ENCODE measurements at places on chromosomes 2 and 18. TPM values are rescaled to one million over a fixed set of nuclear protein-coding genes. Genes with fewer than 3 reads are reported as not detected.

- DNase-seq: no peak
Observed at GRCh38 chr2:74528600-74529356, 728 bp downstream of the AUP1 start.

DNA sequence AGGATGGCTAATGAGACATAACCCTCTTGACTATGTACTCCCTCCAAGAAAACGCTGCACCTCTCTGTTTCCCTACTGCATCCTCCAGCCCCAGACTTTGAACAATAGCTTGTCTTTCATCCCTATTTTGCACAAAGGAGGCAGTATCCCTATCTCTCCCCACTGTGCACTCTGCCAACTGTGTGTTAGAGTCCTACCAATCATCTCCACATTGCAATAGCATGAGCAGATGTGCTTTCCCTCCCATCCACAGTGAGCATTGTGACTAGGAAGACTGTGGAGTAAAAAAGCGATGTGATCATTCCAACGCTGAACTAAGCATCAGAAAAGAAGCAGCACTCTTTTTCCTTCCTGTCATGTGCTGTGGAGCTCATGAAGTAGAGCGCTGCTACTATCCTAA, 206.3 kb upstream of the GULP1 start:
- DNase-seq: no peak

- DNase-seq: no peak
Observed at GRCh38 chr2:27278010-27278409, 2.8 kb downstream of the DNAJC5G start.

- no peak for DNase-seq
Observed at GRCh38 chr18:60040971-60041370, 141.2 kb downstream of the PMAIP1 start.

GRCh38 chr2:60498127-60498815, 55.2 kb downstream of the BCL11A start:
- DNase-seq: no peak

- no peak for DNase-seq
Observed at GRCh38 chr2:69122271-69122670, 109.3 kb downstream of the ANTXR1 start.

DNA sequence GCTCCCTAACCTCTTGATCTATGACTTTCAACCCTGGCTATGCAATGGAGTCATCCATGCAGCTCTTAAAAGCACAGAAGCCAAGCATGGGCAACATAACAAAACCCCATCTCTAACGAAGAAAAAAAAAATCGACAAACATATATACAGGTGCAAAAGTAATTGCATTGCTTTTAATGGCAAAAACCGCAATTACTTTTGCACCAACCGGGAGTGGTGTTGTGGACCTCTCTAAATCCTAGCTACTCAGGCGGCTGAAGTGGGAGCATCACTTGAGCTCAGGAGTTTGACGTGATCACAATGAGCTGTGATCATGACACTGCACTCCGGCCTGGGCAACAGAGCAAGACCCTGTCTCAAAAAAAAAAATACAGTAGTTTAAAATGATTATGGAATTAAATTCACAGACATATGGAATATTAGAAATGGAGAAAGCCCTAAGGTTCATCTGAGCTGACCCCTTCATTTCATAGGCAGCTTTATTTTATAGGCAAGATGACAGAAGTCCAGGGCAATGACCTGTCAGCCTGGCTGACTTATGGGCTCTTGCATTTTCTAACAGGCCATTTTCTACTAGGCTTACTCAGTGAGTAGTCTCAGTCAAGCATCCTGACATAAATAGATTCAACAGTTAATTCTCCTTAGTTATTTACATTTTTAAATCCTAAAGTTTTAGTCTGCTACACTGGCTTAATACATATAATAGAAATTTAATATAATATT, 183.8 kb downstream of the ANKRD44 start:
- no peak for DNase-seq

DNA sequence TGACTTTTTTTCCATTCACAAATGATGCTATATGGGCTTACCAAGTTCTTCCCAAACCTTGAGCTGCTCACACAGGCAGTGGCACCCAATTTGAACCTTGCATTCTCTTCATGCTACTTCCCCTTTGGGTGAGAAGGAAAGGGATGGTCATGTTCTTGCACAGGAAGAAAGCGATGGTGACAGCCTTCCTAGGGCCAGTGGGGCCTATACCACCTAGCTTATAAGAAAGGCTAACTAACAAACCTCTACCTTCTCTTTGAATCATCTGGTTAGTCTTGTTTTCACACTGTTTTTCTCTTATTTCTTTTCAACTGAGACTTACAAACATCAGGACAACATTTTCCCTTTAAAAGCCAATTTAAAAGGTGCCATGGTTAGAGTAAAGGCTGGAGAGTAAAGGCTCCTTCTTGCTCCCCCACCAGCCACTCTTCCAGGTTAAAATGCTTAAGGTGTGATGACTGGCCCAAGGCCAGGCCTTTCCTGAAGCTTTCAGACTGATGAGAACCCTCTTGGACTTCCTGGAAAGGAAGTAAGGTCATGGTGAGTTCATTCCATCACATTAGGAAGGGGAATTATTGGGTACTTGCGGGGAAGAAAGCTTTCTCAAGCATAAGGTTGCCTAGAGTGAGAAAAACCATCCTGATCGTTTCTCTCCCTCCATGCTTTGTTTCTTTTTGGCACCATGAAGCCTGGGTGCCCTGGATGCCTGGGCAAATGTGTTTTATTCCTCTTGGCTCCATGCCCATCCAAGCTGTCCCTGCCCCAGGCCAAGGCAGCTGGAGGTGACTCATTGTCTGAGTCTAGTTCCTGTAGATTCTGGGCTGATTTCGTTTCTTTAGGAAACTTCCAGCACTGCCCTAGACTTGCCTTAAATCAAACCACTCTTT, 41.4 kb upstream of the ITGB6 start:
- no peak for DNase-seq

- DNase-seq: no peak
Observed at GRCh38 chr2:1678609-1679008, 65.7 kb downstream of the PXDN start.

- peak; percentile 35 for DNase-seq
Observed at GRCh38 chr2:120382541-120383144, 36.7 kb downstream of the INHBB start.

- DNase-seq: no peak
Observed at GRCh38 chr2:1927896-1928568, 183.7 kb upstream of the PXDN start.

GRCh38 chr18:10160251-10160650, 246.4 kb downstream of the VAPA start:
- no peak for DNase-seq

DNA sequence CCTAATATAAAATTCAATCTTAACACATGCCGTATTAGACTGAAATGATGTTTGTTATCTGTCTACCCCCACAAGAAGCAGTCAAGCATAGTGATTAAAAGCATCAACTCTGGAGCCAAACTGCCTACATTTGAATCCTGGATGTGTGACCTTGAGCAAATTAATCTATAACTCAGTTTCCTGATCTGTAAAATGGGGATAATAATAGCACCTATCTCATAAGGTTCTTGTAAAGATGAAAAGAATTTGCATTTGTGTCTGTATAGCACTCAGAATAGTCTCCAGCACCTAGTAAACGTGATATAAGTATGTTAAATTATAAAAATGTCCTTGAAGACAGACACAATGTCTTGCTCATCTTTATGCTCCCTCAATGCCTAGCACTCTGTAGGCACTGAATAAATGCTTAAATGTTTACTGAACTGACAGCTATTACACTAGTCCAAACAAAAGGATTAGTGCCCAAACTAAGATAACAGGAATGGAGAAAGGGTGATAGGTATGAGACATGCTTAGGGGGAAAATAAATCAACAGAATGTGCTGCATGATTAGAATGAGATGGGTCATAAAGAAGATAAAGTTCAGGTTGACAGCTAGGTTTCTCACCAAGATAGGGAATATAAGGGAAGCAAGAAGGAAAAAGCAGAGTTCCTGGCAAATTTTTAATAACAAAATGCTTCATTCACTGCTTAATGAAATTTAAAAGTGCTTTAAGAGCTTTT, 180.6 kb downstream of the ATAD2B start:
- no peak for DNase-seq

DNA sequence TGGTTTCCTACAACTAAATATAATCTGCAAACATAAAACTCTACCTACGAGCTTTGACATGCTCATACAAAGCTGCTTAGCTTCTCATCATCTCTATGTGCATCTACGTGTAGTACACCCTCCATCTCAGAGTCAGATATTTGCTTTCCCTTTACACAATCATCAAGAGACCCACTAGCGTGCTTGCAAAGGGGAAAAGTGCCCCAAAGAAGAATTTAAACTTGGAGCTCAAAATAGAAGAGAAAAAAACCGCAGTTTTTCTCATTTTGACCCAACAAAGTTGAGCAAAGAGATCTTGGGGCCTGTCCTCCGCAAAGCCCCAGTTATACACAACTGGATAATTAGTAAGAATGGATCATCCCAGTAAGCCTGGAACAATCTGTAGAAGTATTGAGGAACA, 104.1 kb downstream of the PAX3 start:
- no peak for DNase-seq

DNA sequence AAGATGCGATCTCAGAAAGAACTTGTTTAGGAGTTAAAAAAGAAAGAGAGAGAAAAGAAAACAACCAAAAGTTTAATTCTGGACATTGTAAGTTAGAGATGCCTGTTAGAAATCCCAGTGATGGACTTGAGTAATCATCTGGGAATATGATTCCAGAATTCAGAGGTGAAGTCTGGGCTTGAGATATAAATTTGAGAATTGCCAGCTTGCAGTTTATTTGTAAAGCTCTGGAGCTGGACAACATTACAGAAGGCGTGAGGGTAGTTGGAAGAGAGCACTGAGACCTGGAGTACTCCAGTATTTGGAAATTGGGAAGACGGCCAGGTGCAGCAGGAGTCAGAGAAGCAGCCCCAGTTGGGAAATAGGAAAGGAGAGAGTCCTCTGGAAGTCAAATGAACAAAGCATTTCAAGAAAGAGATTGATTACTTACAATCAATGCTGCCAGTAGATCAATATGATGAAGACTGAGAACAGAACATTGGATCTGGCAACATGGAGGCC, 128.8 kb upstream of the ARHGAP28 start:
- no peak for DNase-seq

DNA sequence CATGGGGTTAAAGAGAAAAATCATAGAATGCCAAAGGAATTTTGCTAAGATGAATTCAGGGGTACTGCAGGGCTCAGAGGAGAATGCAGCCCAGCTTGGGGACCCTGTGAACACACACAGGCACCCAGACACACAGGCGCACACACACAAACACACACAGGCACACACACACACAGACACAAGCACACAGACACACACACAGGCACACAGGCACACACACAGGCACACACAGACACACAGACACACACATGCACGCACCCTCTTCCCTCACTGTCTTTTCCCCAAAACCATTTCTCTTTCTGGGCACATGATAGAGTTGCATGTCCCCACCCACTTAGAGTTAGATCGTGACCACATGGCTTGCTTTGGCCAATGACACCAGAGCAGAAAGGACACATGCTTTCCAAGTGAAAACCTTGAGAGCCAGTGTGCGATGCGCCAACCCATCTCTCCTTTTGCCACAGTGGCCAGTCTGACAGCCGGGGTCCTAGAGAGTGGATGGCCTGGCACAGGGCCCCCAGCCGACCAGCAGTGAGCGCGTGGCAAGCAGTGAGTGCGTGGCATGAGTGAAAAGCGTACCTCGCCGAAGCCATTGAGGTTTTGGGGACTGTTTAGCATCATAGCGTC, 163.3 kb downstream of the KLHL29 start:
- DNase-seq: peak; percentile 53

- no peak for DNase-seq
Observed at GRCh38 chr2:11842336-11842735, 95.9 kb downstream of the LPIN1 start.

GRCh38 chr2:72864500-72864899, 22.7 kb upstream of the SPR start:
- no peak for DNase-seq

GRCh38 chr2:182324665-182325064, 102.2 kb downstream of the PDE1A start:
- DNase-seq: no peak

ZNF519 gene
- total RNA-seq: 4.1 TPM

THOC1 gene
- total RNA-seq: 12.7 TPM

RSAD2 gene
- 3.3 TPM for total RNA-seq

UNC80 gene
- not detected for total RNA-seq
